ENCODE measurements at places on chromosomes 5 and 9. TPM values are rescaled to one million over a fixed set of nuclear protein-coding genes. Genes with fewer than 3 reads are reported as not detected.

GRCh38 chr5:58787987-58788386 lies 205.1 kb downstream of the RAB3C start:
- no peaks in the 10 kb centered on the region for H3K4me1 ChIP-seq
- no peak for DNase-seq
- H3K27me3 ChIP-seq, result no peaks in the 10 kb centered on the region
- no peak overlapping the region for H3K27ac ChIP-seq

DNA sequence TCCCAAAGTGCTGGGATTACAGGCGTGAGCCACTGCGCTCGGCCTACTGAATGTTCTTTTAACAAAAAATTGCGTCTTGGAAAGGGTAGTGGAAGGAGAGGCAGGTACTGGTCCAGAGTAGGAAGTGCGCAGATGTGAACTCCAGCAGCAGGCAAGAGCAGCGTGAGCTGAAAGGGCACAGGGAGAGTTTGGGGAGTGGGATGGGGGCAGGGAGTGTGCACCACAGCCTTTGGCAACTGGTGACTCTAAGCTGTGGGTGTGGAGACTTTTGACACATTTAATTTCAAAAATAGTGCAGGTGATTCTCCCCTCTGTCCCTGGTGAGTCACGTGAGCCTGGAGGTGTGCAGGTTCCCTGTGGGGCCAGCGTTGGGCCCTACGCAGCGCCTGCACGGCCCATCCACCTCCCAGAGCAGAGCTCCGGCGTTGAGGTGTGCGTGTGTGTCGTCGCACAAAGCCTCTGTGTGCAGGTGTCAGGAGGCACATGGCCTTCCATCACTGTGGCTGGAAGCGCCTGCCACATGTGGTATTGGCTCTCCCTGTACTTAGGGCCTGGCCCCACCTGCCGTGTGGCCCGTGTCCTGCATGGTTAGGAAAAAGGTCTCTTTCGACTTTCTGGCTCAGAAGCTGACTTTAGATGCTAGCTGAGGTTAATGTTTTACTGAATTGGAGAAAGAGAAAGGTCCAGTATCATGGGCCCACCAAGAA lies 11.5 kb downstream of the SQSTM1 start:
- H3K36me3 ChIP-seq, result peaks cover 24% of the 10 kb centered on the region
- no peaks in the 10 kb centered on the region for H3K4me1 ChIP-seq
- no peak overlapping the region for H3K4me3 ChIP-seq
- H3K27ac ChIP-seq, result no peak overlapping the region

DNA sequence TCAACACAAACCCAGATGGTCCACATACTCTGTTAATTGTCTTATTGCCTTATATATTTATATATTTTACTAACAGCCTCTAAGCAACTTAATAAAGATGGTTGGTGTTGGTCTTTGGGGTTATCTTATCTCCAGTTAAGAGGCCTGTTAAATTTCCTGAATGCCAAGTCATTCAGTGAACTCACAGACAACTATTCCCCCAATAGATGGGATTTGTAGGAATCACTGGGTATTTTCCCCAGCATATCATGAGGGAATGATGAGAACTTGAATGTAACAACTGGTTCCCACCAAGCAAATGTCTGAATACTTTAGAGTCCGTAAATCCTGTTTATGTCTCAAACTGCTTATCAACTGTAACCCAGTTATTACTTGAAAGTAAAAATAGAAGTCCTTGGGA lies 42.7 kb upstream of the RETREG1 start:
- H3K36me3 ChIP-seq, result no peaks in the 10 kb centered on the region
- H3K4me1 ChIP-seq, result no peaks in the 10 kb centered on the region
- no peaks in the 10 kb centered on the region for H3K27me3 ChIP-seq
- H3K27ac ChIP-seq, result no peak overlapping the region
- no peak overlapping the region for H3K4me3 ChIP-seq

GRCh38 chr9:14373336-14373666 lies 59.4 kb upstream of the NFIB start:
- no peak overlapping the region for H3K27ac ChIP-seq
- H3K4me3 ChIP-seq, result no peak overlapping the region
- H3K36me3 ChIP-seq, result no peaks in the 10 kb centered on the region

DNA sequence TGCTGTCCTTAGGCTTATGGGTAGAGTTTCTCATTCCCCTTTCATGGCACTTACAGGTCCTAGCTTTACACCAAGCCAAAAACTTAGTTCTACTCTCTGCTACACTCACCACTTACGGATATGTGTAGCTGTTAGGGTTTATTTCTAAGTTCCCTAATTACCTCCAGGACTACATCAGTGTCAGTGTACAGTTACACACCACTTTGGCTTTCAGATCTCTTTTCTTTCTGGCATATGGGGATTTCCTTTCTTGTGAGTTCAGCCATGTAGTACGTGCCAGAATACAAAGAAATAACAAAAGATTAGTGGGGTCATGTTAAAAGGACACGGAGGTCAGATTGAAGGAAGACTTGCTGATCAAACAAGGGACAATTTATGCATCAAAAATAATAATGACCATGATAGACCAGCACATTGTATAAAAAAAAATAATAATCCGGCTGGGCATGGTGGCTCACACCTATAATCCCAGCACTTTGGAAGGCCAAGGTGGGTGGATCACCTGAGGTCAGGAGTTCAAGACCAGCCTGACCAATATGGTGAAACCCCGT lies 41.8 kb downstream of the LYRM7 start:
- DNase-seq, result no peak
- H3K4me1 ChIP-seq, result no peaks in the 10 kb centered on the region

DNA sequence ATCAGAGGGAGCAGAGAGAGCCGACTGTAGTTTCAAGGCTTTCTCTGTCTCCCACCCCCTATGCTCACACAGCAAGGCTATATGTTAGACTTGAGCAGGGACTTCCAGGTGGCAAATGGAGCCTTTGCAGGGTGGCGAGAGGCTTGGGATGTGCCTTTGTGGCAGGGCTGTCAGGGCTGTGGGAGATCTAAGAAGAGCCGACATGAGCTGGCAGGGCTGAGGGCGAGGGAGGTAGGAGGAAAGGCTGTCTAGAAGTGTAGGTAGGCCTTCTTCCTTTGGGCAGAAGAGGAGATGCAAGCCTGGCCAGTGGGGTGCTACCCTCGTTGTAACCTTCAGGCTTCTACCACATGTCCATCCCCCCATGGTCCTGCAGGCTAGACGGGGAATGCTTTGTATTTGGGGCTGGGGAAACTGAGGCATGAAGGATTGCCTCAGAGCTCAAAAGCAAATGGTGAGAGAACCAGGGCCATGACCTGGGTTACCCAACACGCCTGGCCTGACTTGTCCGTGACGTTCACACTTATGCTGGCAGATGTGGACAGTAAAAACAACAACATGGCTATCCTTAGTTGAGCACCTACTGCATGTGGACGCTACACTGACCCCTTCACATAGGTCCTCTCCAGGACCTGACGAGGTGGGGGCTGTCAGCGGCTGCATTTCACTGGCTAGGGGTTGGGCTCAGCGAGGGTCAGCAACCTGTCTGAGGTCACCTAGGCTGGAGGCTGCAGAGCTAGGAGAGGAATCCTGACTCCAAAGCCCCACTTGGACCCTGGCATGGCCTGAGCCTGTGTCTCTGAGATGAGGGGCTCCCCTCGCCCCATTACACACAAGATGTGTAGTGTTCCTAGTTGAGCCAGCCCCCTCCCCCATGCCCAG lies 15.3 kb downstream of the CXXC5 start:
- no peaks in the 10 kb centered on the region for H3K27me3 ChIP-seq
- H3K36me3 ChIP-seq, result no peaks in the 10 kb centered on the region
- no peak overlapping the region for H3K27ac ChIP-seq

- H3K27ac ChIP-seq, result no peak overlapping the region
- no peaks in the 10 kb centered on the region for H3K36me3 ChIP-seq
- no peak for DNase-seq
- no peak overlapping the region for H3K4me3 ChIP-seq
- no peaks in the 10 kb centered on the region for H3K4me1 ChIP-seq
These were observed 68.3 kb upstream of the FCN2 start for GRCh38 chr9:134812343-134812673.

- DNase-seq, result no peak
- no peak overlapping the region for H3K4me3 ChIP-seq
- H3K27ac ChIP-seq, result no peak overlapping the region
- H3K4me1 ChIP-seq, result no peaks in the 10 kb centered on the region
- no peaks in the 10 kb centered on the region for H3K36me3 ChIP-seq
These were observed 88.2 kb downstream of the NREP start for GRCh38 chr5:111668477-111669414.

DNA sequence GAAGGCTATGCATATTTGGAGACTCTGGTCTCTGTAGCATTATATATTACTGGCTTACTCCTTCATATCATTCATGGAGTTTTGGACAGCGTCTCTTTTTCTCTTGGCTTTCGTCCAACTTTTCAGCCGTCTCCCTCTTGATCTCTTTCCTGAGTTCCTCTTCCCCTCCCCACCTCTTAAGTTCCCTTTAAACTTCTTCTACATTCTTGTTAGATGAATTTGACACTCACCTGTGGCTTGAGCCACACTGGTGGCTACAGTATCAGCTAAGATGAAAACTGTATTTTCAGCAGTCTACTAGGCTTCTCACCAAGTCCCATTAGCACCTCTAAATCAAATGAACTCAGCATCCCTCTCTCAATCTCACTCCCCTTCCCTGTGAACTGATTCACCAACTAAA lies 128.1 kb downstream of the STARD4 start:
- no peak overlapping the region for H3K4me3 ChIP-seq
- DNase-seq, result no peak
- H3K27me3 ChIP-seq, result no peaks in the 10 kb centered on the region
- no peak overlapping the region for H3K27ac ChIP-seq
- H3K36me3 ChIP-seq, result no peaks in the 10 kb centered on the region

- H3K36me3 ChIP-seq, result no peaks in the 10 kb centered on the region
- H3K27me3 ChIP-seq, result no peaks in the 10 kb centered on the region
- peak overlapping the region; percentile 61 for H3K27ac ChIP-seq
- DNase-seq, result peak; percentile 80
- peak overlapping the region; percentile 77 for H3K4me3 ChIP-seq
- no peaks in the 10 kb centered on the region for H3K4me1 ChIP-seq
These were observed 845 bp upstream of the NR4A3 start for GRCh38 chr9:99820685-99821395.

DNA sequence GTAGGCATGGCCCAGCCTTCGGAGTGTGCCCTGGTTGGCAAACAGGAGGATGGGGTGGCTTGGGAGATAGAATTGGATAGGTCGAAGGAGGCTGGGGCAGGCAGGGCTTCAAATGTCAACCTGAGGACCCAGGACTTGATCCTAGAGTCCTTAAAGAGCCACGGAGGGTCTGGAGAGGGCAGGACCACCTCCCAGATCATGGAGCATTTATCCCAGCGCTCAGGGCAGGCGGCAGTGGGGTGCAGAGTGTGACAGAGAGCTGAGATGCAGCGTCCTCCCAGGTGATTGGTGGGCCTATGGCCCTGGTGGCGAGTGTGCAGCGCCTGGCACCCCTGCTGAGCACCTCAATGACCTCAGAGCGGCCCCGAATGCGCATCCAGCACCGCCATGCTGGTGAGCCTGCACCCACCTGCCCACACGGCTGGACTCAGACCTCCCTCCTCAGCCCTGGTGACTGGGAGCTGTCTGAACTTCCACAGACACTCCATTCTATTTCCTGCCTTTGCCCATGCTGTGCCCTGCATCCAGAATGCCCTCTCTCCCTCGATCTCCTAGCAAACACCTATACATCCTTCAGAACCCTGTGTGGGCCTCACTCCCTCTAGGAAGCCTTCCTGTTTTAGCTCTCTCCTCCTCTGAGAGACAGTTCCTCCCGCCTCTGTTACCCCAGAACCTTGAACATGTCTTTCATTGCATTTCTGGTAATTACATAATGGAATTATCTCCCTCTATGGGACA lies 6.3 kb downstream of the ADGRD2 start:
- H3K4me1 ChIP-seq, result no peaks in the 10 kb centered on the region
- H3K4me3 ChIP-seq, result no peak overlapping the region
- no peaks in the 10 kb centered on the region for H3K27me3 ChIP-seq
- H3K36me3 ChIP-seq, result no peaks in the 10 kb centered on the region
- H3K27ac ChIP-seq, result no peak overlapping the region

NTRK2 gene
- total RNA-seq, result 48.1 TPM

All from aorta (tissue), 5 donors.